ENCODE measurements at places on chromosomes 4 and X.

GRCh38 chr4:153804722-153805121, 15.8 kb upstream of the SFRP2 start:
- no peak for DNase-seq

GRCh38 chr4:167614866-167615265, 380.6 kb upstream of the SPOCK3 start:
- no peak for DNase-seq

- no peak for DNase-seq
Observed at GRCh38 chrX:133749370-133749769, 236.0 kb downstream of the GPC3 start.

- DNase-seq: no peak
Observed at GRCh38 chr4:159012381-159012780, 90.5 kb upstream of the RAPGEF2 start.

DNA sequence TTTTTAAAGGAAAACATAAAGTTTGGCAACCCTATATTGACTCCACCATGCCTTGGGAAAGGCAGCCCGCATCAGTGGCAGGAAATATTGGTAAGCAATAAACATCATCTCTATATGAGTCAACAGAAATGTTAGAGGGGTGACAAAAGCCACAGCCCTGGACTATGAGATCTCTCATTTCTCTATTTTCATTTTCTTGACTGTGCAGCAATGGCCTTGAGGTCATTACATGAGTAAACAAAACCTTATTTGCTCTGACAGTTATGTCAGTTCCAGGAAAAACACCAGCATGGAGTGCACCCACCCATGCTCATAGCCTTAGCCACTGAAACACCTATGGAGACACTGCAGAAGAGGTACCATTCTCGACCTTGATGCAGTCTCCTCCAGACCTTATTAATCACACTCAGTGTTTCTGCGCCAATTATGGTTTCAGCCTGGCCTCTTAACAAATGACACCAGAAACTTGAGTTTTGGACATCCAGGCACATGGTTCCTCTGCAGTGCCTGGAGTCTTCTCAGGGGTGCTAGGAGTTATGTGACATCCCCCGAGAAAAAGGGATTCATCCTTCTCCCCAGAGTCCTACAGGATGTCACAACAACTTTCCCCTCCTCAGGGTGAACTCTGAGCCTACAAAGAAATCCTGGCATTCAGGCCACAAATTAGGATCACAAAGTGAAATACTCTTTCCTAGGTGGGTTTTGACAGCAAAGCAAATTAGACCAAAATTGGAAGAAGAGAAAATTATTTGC, 16.0 kb upstream of the HPGD start:
- DNase-seq: no peak

DNA sequence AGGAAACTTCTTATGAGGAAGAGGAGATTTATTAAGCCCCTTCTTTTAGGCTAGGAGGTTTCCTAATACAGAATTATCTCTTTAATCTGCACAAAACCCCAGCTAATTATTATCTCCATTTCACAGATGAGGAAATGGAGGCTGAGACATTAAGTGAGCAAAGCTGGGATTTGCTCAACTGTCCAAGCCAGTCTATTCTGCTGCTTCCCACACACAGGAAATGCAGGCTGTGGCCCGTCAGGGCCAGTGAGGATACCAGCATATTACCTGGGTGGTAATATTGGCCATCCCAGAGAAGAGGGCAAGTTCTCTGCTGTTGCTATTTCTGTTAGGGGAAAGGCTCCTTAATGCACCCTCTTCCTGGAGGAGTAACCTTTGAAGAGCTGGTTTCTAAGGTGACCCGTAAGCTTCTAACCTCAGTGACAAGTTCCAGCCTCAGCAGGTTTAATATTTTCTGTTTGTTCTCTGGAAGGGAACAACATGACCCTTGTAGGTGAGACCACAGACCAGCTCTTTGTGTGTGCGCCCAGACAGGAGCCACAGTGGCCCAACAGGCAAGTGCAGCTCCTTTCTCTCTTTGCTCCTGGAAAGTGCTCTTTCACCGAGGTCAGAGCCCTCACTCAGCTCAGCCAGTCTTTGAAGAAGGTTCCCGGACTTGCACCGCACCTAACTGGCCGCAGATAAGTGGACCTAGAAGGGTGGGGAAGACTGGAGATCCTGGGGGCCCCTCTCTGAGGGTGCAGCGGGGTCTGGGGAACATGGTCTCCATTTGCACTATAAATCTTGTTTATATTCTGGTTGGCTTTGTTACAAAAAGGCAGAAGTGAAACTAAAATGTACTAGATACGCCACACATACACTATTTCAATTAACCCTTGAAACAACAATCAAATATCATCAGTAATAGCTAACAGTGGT, 35.5 kb downstream of the TBC1D9 start:
- DNase-seq: no peak

GRCh38 chr4:48620093-48620492, 130.0 kb downstream of the ZAR1 start:
- no peak for DNase-seq

GRCh38 chr4:174427571-174428140, 94.6 kb downstream of the HPGD start:
- DNase-seq: no peak

GRCh38 chrX:55489314-55490009, at the start of gene USP51:
Gene USP51, minus strand, starts transcription at chrX:55489848. Its CDS starts 909 bp downstream, at chrX:55488939.
- no peak for DNase-seq

- DNase-seq: no peak
Observed at GRCh38 chrX:26109142-26109541, 29.0 kb upstream of the MAGEB18 start.

DNA sequence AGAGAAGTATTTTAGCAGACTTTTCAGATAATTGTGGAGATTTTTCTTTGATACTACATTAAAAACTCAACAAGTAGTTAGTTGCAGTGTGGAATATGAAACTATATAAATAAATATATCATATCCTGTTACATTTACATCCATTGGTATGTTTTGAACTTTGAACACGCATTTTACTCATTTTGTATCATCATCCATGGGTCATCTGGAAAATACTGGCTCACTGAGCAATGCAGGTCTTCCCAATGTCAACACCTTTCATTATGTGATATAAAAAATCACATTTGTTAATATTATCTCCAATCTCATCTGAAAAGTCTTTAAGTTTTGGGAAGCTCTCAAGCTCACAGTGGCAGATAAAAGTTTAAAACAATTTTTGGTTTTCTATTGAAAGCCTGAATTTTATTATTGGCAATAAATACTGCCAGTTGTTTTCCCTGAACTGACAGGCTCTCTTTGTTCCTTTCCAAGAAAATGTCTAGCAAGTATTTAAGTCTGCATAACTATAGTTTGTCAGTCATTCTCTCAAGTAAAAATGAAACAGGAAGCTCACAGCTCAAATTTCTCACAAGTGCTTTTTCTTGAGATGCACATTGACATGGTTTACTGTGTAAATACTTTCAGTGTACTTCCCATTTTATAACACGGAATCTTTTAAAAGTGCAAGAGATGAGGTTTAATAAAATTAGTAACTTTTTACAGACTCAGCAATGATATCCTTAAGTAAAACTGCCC, 183.5 kb upstream of the GPC4 start:
- no peak for DNase-seq

- no peak for DNase-seq
Observed at GRCh38 chr4:5710961-5711478, at the start of gene EVC. Gene EVC, plus strand, starts transcription at chr4:5711201. Its CDS starts 180 bp downstream, at chr4:5711381.

DNA sequence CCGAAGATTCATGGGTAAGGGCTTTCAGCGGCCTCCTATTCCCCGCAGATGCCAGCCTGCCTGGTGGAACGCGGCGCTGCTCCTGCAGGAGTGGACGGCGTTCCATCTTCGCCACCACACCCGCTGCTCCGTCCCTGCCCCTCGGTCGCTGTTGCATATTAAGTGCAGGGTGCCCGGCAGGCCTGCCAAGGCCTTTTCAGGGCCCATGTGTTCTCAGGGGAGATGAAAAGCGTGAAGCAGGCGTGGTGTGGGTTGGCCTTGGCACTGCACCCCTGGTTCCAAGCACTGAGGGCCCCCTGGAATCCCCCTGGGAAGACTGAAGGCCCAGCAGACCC, 52.0 kb downstream of the SORCS2 start:
- no peak for DNase-seq

DNA sequence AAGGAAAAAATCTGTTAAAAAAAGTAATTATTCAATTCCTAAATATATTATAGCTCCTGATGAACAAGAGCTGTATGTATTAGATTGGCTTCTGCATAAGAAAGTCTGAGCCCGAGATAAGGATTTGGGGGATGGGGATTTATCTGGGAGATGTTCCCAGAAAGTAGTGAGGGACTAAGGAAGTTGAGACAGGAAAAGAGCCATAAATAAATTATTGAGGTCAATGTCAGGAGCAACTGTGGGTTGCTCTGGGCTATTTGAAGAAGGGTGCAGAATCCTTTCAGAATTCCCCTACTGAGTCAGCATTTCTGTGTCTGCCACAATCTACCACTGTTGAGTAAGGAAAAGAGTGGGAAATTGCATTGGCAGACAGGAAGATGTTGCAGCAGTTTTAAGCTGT, 3.1 kb upstream of the TDO2 start:
- no peak for DNase-seq

- DNase-seq: no peak
Observed at GRCh38 chr4:89221167-89221867, 86.3 kb downstream of the GPRIN3 start.

DNA sequence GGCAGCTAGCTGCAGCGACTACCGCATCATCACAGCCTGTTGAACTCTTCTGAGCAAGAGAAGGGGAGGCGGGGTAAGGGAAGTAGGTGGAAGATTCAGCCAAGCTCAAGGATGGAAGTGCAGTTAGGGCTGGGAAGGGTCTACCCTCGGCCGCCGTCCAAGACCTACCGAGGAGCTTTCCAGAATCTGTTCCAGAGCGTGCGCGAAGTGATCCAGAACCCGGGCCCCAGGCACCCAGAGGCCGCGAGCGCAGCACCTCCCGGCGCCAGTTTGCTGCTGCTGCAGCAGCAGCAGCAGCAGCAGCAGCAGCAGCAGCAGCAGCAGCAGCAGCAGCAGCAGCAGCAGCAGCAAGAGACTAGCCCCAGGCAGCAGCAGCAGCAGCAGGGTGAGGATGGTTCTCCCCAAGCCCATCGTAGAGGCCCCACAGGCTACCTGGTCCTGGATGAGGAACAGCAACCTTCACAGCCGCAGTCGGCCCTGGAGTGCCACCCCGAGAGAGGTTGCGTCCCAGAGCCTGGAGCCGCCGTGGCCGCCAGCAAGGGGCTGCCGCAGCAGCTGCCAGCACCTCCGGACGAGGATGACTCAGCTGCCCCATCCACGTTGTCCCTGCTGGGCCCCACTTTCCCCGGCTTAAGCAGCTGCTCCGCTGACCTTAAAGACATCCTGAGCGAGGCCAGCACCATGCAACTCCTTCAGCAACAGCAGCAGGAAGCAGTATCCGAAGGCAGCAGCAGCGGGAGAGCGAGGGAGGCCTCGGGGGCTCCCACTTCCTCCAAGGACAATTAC, 1.4 kb downstream of the AR start:
- DNase-seq: no peak

DNA sequence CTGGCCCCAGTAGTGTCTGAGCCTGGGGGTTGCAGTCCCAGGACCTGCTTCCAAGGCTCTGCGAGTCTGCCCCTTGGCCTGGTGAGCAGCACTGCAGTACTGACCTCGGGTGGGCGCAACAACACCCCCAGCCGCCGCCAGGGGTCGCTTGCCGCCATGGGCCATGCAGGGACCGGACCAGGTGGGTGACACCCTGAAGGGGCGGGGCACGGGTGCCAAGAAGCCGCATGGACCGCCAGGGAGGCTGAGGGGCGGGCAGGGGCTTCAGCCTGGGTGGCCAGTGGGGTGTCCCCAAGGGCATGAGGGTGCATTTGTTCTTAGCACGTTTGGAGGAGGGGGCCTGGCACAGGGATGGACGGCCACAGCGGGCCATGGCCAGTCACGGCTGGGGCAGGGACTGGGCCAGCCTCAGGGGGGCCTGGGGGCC, 25.0 kb downstream of the TACC3 start:
- peak; percentile 45 for DNase-seq

DNA sequence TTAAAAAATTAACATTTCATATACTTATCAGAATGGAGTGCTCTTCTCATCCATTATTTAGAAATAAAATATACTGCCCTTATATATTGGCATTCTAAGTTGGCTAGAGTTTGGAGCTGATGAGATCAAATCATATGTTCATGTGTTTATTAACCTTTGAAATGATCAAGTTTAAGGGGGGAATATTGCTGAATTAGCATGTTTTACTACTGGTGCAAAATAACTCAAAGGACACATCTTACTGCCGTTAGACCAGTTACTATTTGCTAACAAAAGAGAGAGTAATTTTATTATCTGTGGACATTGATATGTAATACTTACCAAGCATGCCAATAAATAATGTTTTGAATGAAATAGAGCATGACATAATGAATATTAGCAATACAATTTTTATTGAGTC, 901.0 kb downstream of the CCSER1 start:
- no peak for DNase-seq

- DNase-seq: no peak
Observed at GRCh38 chrX:47530049-47530448, 31.0 kb upstream of the ARAF start.

- DNase-seq: no peak
Observed at GRCh38 chr4:5066101-5066500, 14.8 kb downstream of the STK32B start.

DNA sequence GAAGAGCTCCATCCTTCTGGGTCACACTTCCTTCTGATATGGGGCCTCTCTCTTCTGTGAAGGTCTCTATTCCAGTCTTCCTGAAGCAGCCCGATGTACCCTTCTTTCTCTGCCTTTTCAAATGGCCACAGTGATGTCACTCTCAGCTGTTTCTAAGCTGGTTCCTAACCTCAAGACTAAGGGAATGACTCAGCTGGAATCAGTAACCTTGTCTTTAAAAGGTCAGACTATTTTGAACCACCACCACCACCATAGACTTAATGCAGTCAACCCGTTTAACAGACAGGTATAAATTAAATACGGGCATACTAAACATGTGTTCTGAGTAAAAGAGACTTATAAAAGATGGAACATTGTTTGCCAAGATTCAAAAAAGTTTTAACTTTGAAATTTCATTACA, 121.0 kb downstream of the PPA2 start:
- no peak for DNase-seq

- DNase-seq: no peak
Observed at GRCh38 chr4:6449335-6449734, 23.1 kb downstream of the PPP2R2C start.
